ENCODE measurements at places on chromosomes 6 and 20. TPM values are rescaled to one million over a fixed set of nuclear protein-coding genes. Genes with fewer than 3 reads are reported as not detected.

Gene DNAH8
- not detected for total RNA-seq

Gene THEMIS
- total RNA-seq, result 0.82 TPM

Gene CRYBG1
- total RNA-seq, result 21.8 TPM

Gene GPX5
- not detected for total RNA-seq

- DNase-seq, result peak; percentile 17
Observed at GRCh38 chr6:114108119-114109002, 137.4 kb upstream of the HDAC2 start.

Gene R3HDML
- not detected for total RNA-seq

- no peak for DNase-seq
Observed at GRCh38 chr20:32977281-32978008, 26.8 kb downstream of the SUN5 start.

Gene AKAP12
- total RNA-seq, result 0.07 TPM

Gene ARFGEF3
- total RNA-seq, result 0.05 TPM

DNA sequence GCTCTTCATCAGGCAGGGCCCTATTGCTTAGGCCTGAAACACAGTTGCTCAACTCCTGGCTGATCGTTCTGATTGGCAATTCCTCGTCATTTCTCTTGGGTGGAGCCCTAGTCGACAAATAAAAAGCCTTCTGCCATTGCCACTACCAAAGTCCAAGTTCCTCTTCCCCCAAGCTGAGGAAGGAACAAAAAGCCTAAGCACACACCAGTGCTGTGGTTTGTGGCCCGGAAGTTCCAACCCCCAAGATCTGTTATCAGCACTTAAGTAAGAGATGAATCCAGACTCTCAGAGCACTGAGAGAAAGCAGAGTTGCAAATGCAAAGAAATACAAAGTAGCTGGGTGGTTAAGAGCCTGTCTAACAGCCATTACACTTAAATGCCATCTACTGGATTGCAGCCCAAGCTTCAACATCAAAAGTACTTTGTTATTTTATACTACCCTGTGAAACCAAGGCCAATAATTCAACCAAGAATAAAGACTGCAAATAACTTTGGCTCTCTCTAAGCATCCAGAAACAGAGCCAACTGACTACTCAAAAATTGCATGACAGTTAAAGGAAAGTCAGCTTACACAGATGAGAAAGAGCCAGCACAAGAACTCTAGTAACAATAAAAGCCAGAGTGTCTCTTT, 1024.0 kb downstream of the GRIK2 start:
- no peak for DNase-seq

DNA sequence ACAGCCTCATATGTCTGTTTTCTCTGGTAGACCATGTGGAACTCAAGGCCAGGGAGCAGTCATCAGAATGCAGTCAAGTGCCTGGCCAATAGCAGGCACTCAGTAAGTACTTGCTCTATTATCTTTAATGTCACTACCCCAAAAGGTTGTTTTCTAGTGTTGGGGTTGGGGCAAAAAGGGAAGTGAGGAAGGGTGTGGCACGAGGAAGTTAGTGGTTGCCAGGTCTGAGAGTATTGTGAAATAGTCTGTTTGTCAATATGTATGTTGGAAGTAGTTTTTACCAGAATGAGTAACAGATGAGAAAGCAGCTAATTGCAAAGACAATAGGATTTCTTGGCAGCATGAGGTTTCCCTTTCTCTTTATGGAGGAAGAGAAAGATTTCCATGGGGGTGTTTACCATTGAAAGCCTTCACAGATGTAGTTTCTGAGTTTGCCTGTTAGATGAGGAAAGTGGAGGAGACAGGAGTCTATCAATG, 59.5 kb upstream of the ARMH2 start:
- DNase-seq, result no peak

- no peak for DNase-seq
Observed at GRCh38 chr20:42530191-42530590, 659.5 kb downstream of the PTPRT start.

Gene HLA-DQA1
- total RNA-seq, result 46.7 TPM

Gene OR5V1
- total RNA-seq, result not detected

DNA sequence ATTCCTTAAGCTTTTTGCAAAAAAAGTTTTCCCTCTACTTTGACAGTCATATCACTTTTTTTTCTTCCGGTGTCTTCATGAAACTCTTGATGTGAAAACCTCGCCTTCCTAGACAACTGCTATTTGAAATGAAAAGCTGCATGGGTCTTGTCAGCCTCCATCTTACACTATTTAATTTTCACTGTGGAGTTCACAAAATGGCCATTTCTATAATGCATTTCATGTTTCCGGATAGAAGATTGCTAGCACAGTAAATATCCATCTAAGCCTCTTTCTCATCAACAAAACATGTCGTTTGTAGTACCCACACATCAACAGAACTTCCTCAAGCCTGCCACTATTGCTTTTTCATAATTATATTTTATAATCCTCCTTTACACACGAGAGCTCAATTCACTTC, 204.9 kb upstream of the ID4 start:
- no peak for DNase-seq

Gene BTNL2
- total RNA-seq, result not detected

All from natural killer cell (primary cell).